ENCODE measurements at places on chromosomes 4 and X.

- DNase-seq = no peak
Measured at GRCh38 chrX:68018248-68019203, 414.8 kb downstream of the OPHN1 start.

DNA sequence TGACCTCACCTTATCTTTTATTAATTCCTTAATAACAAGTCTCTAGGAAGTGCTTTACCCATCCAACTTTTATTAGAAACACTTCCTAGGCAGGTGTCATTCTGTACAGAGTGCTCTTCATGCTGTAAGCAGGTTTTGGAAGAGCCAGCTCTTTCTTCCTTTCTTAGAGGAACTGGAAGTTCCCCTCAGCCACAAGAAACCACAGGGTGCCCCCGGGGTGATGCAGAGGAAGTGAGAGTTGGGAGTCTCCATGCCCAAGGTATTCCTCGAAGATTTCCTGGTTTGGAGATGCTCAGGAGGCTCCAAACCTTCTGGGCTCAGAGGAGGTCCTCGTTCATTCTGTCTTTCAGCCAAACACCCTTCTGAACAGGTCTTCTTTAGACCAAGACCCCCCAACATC is 83.8 kb downstream of the EGF start:
- DNase-seq = no peak

- DNase-seq = peak; percentile 7
Measured at GRCh38 chr4:133152330-133152821, 3.3 kb downstream of the PCDH10 start.

DNA sequence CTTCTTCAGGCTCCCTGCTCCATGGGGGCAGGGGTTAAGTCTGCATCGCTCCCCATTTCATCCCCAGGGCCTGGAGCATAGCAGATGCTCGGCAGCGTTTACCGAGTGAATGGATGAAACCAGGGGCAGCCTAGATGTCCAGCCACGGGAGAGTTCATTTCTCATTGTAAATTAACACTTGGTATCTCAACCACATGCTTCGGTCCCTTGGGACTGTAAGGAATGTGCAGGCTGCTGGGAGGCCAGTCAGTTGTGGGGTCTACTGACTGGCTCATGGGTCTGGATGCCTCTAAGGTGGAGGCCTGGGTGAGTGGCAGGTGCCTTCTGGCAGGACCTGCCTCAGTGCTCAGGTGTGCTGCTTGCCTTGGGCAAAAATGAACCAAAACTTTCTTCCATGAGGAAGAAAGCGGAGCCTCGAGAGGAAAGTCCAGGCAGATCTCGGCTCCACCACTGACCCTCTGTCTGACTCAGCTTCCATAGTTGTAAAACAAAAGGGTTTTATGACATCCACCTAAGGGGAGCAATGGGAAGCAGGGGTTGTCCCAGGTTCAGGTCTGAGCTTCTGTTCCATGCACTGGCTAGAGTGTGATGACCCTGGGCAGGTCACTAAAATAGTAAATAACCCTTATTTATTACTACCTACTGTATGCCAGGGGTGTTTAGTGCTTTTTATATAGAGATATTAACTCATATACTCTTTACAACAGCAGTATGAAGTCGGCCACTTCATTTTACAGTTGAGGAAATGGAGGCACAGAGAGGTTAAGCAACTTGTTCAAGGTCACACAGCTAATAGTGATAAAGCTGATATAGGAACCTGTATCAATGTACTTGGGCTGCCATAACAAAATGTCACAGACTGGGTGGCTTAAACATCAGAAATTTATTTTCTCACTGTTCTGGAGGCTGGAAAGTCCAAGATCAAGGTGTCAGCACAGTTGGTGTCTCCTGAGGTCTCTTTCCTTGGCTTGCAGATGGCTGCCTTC is 144.3 kb upstream of the STX18 start:
- no peak for DNase-seq

GRCh38 chr4:139419388-139419914 is 34.5 kb upstream of the RAB33B start:
- peak; percentile 12 for DNase-seq

GRCh38 chr4:2746891-2747695 is 9.0 kb downstream of the TNIP2 start:
- no peak for DNase-seq

DNA sequence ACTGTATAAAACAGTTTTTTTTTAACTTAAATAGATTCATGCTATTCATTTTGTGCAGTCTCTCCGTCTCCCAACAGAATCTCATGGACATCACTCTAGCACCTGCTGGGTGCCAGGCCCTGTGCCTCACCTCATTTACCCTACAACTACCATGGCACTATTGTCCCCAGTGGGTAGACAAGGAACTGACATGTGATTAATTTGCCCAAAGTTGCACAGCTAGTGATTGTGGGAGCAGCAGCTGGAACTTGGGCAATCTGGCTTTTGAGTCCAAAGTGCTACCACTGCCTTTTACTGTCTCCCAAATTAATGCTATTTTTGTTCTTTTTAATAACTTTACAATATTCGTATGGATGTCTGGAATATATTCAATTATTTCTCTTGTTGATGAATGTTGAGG is 11.2 kb upstream of the PGRMC2 start:
- DNase-seq = no peak

DNA sequence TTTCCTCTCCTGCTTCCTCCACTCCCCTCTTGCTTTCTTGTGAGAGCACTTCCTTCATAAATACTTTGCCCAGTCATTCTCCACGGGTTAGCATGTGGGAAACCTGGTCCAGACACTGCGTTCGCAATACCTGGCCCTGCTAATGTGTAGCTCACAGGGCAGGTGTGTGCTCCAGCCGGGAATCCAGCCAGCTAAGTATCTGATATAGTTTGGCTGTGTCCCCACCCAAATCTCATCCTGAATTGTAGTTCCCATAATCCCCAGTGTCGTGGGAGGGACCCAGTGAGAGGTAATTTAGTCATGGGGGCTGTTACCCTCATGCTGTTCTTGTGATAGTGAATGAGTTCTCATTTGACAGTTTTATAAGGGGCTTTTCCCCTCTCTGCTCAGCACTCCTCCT is 32.2 kb upstream of the STX18 start:
- no peak for DNase-seq

GRCh38 chr4:11436673-11437072 is 8.0 kb upstream of the HS3ST1 start:
- DNase-seq = no peak

DNA sequence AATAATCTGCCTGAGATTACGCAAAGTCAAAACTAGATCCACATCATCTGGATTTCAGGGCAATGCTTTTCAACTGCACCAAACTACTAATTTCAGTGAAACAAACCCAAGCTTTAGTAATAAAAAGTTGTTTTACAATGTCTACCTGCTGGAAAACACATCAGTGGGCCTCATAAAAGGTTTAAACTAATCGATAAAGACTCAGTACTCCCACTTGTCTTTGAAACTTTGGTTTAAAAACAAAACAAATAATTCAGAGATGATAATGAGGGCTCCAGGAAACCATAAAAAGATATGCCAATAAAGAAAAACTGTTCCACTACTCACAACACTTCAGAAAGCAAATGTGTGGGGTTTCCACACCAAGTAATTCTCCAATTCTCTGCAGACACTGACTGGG is 10.2 kb downstream of the PSMD10 start:
- DNase-seq = no peak

GRCh38 chr4:129378364-129378763 is 282.4 kb downstream of the C4orf33 start:
- DNase-seq = no peak

DNA sequence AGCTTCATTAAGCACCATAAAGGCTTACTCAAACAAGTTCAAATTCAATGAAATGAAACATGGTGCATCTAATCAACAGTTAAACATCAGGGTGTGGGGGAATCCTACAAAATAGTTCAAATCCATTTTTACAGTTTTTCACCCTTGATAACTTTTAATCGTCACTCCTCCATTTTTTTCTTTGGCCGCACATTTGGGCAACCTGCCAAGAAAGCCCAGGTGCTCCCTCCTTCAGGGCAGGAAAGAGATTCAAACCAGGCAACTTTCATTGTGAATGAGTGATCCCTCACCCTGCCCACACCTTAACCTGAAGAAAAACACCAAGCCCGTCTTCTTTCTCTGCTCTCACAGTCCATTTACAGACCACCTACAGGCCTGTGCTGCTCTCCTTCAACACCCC is 24.9 kb downstream of the TRIM61 start:
- DNase-seq = no peak

DNA sequence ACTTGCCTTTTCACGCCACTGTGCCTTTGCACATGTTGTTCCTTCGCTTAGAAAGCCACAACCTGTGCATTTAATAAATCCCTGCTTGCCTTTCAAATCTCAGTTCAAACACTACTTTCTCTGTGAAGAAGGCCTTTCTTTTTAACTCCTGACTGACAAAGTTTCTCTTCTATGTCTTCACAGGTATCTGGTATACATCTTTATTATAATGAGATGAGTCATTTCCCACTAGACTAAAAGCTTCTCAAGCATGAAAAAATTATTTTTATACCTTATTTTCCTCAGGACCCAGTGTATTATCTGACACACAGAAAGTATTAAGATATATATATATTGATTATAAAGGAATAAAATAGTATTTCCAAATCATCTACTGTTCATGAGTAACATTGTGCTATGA is 189.9 kb downstream of the TBCK start:
- DNase-seq = no peak

DNA sequence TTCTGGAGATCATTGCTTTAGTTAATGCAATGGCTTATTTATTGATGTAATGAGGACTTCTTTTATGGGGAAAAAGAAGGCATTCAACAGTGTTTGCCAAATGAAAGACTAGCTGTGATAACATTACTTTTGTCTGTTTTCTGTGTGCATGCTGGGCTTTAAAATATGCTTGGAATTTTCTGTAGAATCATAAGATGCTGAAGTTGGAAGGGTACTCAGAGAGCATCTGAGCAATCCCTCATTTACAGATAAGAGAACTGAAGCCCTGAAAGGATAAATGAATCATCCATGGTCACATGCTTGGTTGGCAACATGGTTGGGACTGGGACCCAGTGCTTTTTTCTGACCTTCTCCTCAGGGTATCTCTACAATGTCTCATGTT is 31.4 kb upstream of the PITX2 start:
- DNase-seq = no peak

- peak; percentile 44 for DNase-seq
Measured at GRCh38 chrX:130110379-130111219, at the start of gene ELF4. Gene ELF4 (minus strand): TSS chrX:130110497. CDS start chrX:130081330, 29,167 bp downstream.

DNA sequence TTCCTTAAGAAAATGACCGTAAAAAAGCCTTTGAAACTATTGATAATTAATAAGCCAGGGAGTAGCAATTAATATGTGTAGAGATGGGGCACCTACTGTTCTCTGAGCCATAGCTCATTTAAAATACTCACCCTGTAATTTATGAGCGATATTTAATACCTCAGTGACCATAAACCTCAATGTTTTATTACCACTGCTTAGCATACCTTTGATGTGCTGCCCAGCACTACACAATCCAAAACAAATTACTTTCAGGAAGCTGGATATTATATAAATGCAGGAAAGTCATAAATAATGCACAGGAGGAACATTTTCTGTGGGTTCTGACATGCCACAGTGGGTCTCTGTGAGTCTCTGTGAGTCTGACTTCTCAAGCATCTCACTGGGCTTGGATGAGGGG is 166.1 kb upstream of the RPL34 start:
- DNase-seq = no peak

- DNase-seq = no peak
Measured at GRCh38 chr4:19684084-19684483, 567.6 kb upstream of the SLIT2 start.

DNA sequence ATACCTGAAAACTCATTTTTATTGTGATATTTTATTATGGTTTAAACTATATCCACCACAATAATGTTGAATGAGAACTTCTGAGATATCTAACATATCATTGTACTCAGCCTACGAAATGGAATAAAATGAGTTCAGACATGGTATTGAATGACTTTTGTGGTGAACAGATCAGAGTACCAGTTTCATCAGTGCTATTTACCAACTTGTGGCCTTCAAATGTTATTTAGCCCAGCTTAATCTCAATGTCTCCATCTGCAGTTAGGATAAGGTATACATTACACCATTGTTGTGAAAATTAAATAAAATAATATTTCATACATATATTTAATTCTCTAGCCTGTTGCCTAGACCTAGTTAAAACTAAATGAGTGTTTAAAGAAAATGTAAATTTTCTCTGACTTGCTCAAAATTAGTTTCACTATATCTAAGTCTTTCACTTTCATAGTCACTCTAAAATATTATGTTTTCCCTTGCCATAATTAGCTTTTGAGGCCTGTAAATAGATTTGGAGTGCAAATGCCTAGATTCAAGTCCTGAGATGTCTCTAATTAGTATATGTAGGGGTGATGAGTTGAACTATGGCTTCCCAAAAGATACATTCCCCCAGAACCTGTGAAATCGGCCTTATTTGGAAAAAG is 594.2 kb downstream of the STPG2 start:
- DNase-seq = no peak

DNA sequence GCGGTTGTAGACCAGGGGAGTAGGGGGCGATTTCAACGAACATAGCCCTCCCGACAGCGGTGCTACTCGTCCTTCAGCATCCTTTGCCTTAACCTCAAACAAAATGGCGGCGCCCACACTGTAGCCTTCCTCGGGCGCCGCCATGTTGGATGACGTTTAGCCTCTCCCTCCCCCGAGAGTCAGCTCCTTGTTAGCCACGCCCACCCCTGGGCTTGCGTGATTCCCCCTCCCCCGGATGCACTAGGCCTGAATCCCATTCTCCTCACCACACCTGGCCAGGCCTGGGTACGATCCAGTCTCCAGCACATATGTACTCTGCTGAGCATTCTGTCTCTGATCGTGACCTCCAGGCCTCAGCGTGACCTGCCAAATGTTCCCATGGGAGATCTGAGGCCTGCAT is 49.0 kb upstream of the ZNF157 start:
- DNase-seq = no peak

- no peak for DNase-seq
Measured at GRCh38 chrX:132742246-132742645, 216.2 kb downstream of the HS6ST2 start.

DNA sequence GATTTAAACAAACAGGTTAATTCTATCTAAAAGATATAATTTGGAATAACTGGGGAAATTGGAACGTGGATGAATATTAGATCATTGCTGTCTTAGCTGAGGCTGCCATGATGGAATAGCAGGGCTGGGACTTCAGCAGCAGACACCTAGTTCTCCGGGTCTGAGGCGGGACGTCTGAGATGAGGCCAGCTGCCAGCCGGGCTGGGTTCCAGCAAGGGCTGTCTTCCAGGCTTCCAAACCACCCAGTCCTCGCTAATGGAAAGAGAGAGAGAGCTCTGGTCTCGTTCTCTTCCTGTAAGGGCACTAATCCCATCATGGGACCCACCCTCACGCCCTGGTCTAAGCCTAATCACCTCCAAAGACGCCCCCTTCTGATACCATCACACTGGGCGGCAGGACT is 85.7 kb downstream of the ADRA2C start:
- no peak for DNase-seq

- DNase-seq = peak; percentile 87
Measured at GRCh38 chrX:131792789-131793462, 230.2 kb upstream of the STK26 start.

DNA sequence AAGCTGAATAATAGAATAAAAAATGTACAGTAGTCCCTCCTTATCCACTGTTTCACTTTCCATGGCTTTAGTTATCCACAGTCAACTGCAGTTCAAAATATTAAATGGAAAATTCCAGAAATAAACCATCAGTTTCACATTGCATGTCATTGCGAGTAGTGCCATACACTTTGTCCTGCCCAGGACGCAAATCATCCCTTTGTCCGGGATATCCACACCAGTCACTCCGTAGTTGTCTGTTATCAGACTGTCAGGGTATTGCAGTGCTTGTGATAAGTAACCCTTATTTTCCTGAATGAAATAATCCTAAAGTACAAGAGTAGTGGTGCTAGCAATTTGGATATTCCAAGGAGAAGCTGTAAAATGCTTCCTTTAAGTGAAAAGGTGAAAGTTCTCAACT is 271.3 kb downstream of the DKK2 start:
- DNase-seq = no peak

- DNase-seq = no peak
Measured at GRCh38 chr4:169407217-169407845, 136.6 kb upstream of the SH3RF1 start.
